ENCODE measurements at places on chromosomes 11 and 22.

DNA sequence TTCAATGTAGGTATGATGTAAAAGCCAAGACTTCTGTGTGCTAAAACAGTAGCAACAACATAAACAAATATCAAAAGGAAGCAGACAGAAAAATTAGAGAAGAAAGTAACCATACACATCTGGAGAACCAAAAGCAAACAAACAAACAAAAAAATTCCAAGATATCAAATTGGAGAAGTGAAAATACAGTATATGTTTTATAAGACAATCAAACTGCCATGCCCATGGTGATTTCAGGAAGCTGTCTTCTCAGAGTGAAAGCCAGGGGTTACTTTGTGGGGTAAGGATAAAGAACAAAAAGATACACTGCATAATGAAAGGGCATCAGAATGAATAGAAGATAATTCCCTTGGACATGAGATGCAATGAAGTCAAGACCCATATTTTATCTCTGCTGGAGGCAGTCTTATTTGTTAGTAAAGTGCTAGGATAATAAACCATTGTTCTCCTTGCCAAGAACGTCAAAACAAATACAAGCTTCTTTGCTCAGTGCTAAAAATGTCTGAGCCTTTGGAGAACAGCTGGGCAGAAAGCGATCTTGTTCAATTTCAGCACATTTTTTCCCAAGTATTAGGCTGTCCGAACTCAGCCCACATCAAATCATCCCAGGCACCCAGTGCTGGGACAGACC, 38.1 kb upstream of the LDLRAD3 start:
- no peak for DNase-seq

- DNase-seq = no peak
Observed at GRCh38 chr11:105611572-105612441, 1.9 kb downstream of the GRIA4 start.

- DNase-seq = peak; percentile 84
Observed at GRCh38 chr22:38172832-38173640, 8.6 kb downstream of the PLA2G6 start.

DNA sequence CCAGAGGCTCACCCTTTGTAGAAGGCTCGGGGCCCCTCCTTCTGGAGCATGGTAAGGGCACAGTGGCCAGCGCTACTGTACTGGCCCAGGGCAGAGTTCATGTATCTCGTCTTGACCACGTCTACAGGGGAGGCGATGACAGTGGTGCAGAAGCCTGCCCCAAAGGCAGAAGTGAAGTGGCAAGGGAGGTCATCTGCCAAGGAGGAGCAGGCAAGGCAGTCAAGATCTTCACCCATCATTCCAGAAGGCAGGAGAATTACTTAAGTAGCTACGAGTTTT, 7.2 kb downstream of the UCP2 start:
- DNase-seq = peak; percentile 62

GRCh38 chr22:43451371-43452050, 39.7 kb downstream of the MPPED1 start:
- DNase-seq = peak; percentile 34

DNA sequence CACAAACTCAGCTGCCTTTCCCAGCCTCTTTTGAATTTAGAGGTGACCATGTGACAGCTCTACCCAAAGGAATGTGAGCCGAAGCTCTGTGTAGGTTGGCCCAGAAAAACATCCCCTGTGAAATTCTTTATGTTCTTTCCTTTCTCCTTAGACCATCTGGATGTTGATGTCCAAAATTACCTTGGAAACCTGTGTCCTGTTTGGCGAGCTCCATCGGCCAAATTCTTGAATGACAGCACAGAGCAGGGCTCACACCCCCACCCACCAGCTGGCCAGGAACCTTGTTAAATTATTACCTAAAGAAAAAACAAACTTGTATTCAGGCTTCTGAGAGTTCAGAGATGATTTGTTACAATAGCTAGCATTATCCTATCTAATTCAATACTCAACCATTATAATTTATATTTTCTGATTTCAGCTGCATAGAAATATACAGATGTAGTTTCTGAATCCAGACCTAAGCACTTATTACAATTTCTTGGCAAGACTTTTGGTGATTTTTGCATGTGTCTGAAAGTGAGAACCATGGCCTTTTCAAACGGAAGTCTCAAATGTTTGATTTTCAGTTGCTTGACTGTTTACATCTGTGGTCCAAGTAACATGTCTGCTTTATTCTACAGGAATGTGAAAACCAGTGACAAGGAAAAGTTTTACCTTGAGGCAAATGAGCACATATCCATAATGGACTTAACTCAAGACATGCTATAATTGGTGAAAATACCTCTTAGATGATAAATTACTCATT, 554.2 kb downstream of the NTM start:
- no peak for DNase-seq

DNA sequence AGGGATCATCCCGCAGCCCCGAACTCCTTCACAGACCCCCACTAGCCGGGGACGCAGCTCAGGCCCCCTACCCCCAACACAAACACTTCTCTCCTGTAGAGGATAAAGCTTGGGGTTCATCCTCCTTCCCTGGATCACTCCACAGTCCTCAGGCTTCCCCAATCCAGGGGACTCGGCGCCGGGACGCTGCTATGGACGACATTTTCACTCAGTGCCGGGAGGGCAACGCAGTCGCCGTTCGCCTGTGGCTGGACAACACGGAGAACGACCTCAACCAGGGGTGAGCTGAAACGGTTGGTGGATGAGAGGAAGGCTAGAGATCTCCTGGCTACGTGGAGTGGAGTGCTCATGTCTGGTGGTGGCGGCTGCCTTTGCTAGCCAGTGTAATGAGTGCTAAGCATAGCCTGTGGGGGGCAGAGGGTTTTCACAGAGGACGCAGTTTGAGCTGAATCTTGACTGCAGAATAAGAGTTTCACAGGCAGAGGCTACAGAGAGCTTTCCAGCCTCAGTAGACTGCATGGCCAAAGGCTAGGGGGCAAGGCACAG, 580 bp downstream of the ILK start:
- DNase-seq = peak; percentile 89

DNA sequence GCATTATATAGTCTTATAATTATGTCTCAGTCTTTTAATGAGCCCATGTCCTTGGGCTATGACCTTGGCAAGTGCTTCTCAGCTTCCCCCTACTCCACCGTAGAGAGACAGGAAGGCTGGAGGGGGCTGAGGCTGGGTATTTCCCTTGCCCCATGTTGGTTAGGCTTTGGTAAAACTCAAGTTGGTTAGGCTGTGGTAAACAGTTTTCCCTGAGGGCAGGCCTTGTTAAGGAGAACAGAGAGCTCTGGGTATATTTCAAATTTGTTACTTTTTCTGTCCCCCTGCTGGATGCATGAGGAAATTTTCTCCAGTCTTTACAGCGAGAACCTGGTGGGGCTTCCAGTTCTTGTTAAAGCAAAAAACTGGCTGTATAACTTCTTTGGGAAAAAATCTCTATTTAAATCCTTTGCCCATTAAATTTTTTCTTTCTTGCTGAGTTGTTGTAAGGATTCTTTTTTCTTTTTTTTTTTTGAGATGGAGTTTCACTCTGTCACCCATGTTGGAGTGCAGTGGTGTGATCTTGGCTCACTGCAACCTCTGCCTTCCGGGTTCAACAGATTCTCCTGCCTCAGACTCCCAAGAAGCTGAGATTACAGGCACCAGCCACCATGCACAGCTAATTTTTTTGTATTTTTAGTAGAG, 12.2 kb upstream of the DCHS1 start:
- no peak for DNase-seq

- no peak for DNase-seq
Observed at GRCh38 chr22:50670914-50671538, 1.6 kb upstream of the SHANK3 start.

- no peak for DNase-seq
Observed at GRCh38 chr11:108847298-108847990, 182.6 kb downstream of the DDX10 start.

DNA sequence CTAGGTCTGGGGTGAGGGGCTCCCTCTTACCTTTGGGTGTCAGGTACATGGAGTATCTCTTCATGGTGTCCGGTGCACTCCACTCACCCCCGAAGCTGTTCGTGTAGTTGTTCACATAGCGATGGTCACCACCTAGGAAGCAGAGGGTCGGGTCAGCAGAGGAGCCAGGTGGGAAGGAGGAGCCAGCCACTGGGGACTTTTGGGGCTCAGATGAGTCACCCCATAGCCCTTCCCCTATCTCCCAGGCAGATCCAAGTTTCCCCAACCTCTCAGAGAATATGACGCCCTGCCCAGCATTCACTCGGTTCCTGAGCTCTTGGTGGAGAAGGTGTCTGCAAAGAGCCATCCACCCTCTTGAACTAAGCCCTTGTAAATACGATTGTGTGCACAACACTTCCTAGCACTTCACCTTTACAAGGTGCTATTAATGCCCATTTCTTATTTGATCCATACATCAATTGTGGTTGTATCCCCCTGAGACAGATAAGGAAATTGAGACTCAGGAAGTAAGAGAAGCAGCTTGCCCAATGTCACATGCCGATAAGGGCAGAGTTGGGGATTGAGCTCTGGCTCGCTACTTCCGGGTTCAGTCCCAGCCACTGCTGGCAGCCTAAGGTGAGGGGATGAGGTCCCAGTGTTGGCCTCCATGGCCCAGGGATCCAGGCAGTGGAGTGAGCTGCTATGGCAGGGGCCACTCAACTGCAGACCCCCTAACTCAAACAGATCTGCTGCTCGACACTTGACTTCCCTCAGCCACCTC, 14.8 kb downstream of the TRIM29 start:
- no peak for DNase-seq

- no peak for DNase-seq
Observed at GRCh38 chr11:14764179-14764578, 120.6 kb downstream of the PDE3B start.

GRCh38 chr22:28670756-28671155, 8.9 kb downstream of the TTC28 start:
- no peak for DNase-seq

GRCh38 chr11:44633641-44634040, 68.2 kb downstream of the CD82 start:
- DNase-seq = peak; percentile 4

DNA sequence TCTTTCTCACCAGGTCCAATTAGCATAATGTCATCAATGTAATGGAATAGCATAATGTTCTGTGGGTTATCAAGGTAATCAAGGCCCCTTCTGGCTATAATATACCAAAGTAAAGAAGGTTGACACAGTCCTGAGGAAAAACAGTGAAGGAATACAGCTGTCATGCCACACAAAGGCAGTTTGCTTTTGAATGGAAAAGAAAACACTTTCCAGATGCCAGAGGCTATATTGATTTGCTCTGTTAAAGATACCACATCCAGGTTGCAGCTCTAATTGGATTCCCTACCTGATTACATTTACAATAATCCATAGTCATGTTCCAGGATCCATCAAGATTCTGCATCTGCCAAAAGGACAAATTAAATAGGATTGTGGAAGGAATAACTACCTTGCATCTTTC, 22.3 kb upstream of the CLPB start:
- no peak for DNase-seq

GRCh38 chr11:87879118-87879517, 296.1 kb downstream of the RAB38 start:
- DNase-seq = no peak

- no peak for DNase-seq
Observed at GRCh38 chr11:9214765-9215164, 50.4 kb downstream of the DENND5A start.

DNA sequence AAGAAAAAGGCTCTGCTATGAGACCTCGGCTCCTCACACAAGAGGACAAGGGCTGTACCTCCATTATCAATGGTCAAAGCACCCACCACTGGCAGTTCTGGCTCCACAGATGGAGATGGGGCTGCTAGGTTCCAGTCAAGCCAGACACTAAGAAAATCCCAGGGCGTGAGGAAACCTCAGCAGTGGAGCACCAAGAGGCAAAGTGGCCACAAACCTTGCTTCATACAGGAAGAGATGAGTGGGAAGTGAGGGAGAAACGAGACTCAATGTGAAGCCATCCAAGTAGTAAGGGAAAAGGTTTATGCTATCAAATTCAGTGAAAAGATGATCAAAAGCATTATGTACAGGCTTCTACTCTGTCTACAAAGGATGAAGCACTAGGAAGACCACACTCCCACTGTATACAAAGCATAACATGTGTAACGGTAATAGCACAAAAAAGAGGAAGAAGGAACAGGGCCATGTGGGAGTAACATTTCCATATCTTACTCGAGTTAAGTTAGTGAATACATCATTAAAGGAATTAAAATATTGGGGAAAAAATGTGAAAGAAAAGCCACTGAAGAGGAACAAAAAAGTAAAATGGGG, 27.0 kb downstream of the POLDIP3 start:
- no peak for DNase-seq

DNA sequence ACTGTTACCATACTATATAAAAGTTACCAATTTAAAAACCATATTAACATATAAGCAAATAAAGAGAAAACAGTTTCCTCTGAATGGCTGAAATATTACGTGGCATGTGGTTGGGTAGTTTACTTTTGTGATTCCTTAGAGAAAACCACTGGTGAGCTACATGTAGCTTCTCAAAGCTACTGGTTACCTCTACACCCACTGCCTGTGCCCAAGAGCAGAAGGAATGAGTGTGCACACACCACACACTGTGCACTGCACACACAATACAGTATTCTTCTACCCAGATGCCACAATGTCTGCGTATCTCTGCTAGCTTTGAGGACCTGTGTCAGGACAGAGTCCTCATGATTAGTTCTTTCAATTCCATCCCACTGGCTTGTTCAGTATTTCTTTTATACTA, 25.5 kb upstream of the YPEL1 start:
- DNase-seq = no peak

DNA sequence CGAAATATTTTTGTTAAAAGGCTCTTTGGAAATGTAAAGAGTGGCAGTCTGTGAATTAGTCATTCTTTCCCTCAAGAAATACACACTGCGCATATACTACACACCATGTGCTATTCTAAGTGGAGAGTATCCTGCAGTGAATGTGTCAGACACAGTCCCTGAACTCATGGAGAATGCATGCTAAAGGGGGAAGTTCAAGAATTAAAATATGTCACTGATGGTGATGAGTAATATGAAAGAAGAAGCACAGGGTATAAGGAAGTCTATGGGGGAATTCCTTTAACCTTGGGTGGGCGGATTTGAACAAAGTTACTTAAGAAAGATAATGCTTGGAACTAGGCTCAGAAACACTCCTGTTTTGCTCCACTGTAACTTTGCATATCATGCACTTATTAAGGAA, 153.0 kb downstream of the LRRC4C start:
- DNase-seq = no peak

DNA sequence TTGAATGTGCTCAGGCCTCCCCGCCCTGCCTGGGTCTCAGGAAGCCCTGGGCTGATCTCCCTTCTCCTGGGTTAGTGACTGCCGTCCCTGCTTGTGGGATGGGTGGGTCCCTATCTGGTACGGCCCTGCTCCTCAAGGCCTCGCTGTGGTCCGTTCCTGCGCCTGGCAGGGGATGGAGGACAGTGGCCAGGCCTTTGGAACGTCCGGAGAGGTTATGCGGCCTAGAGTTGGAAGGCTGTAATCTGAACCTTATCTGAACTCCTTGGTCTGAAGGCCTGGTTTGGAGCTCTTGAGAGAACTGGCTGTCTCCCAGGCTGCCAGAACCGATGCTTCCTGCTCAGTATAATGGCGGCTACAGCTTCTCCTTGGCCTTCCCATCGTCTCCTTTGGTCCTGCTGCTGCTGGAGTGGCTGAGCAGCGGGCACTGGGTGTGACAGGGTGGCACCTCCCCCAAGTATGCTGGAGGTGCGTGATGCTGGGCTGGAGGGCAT, 72.8 kb downstream of the FLI1 start:
- no peak for DNase-seq

GRCh38 chr11:58622344-58622743, at the start of gene CNTF:
Gene CNTF, plus strand, starts transcription at chr11:58622665. Its CDS starts 88 bp downstream, at chr11:58622753.
- no peak for DNase-seq

- DNase-seq = no peak
Observed at GRCh38 chr11:91596111-91596510, 628.5 kb upstream of the FAT3 start.

Data from spleen (tissue), 13 donors.